Right cardiac atrium (tissue), 5 donors: ENCODE measurements at places on chromosomes 6 and 20. TPM values are rescaled to one million over a fixed set of nuclear protein-coding genes. Genes with fewer than 3 reads are reported as not detected.
A peak's percentile ranks its signal among the peaks of the same experiment; 100 is the strongest.

Gene PM20D2
- total RNA-seq, result 14.0 TPM

Gene ARMH2
- not detected for total RNA-seq

Gene CFAP61
- total RNA-seq, result not detected

Gene MYCT1
- total RNA-seq, result 7.0 TPM

Gene KCNS1
- 0.37 TPM for total RNA-seq

Gene GDAP1L1
- 0.17 TPM for total RNA-seq

Gene ADAT2
- 3.8 TPM for total RNA-seq

Gene OPN5
- total RNA-seq, result not detected

Gene COL10A1
- total RNA-seq, result not detected

Gene PRSS16
- total RNA-seq, result 0.26 TPM

Gene SPATS1
- total RNA-seq, result not detected

DNA sequence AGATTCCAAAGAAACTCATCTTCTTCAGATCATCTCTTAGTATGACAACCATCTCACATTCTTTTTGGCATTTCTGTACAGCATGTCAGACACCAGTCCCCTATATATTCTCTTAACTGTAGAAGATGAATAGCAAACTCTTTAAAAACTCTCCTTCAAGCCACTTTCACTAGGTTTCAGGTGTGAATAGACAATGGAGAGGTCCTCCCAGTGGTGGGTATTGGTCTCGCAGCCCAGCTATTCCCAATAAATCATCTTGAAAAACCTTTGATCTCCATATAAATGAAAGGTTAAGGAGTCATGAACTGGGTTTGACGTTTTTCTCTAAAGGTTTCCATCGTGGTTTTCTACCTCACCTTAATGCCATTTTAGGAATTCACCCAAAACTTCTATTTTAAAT is 180.0 kb downstream of the GJA1 start:
- no peak for DNase-seq

DNA sequence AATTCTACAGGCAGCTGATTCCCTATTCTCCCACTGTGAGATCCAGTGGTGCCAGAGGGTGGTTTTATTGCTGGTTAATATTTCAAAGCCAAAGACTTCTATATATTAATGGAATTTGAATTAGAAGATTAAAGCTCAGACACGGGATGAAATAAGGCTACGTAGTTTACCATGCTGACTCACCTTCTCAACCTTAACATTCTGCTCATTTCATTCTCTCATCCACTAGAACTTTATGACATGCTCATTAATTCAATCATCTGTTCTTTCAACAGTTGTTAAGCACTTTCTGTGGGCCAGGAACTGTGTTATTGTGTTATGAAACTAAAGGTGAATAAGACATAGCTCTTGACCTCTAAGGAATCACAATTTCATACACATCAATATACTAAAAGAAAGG is 456.9 kb upstream of the MAP3K7 start:
- no peak for DNase-seq

- DNase-seq, result no peak
Measured at GRCh38 chr6:113476937-113477839, 380.0 kb upstream of the MARCKS start.

GRCh38 chr20:44897133-44897532 is 11.6 kb downstream of the YWHAB start:
- DNase-seq, result no peak

DNA sequence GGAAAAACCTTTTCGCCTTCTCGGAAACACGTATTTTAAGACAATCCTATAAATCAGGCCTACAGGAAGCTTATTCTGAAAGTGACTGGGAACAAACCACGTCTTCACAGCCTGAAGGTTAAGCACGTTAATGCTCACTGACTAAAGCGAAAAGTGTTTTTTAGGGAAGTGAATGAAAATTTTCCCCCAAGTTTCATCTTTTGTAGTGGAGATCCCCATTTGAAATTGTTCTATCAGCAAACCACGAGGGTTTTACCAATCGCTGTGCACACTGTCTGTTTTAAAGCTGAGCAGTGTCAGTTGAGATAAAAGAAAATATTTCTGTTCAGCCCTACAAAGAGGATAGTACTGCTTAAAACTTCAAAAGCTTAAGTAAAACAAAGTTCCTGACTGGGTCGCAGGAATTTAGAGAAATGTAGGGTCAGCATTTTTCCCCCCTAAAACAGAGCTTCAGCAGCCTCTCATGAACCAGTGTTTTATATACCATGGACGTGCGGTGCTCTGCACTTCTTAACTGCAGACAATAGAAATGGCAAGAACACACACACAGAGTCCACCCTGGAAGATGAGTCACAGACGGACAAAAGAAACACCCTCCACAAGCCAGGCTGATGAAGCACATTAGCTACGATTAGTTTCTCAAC is 34.9 kb downstream of the SLC22A23 start:
- DNase-seq, result no peak

DNA sequence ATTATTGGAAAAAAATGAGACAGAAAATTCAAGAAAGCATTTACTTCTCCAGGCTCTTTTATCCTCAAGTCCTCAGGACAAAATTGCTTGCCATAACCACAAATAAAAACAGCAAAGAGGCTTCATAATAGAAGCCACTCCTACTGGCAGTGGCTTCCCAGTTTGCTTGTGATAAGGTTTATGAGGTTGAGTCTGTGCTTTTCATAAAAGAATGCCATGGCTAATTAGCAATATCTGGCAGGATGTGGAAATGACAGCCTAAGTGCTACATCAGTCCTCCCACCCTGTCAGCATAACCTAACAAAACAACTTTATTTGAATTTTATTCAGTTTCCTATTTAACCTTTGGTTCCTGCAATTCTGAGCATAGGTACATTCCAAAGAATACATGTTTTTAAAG is 80.9 kb upstream of the HTR1E start:
- DNase-seq, result no peak

DNA sequence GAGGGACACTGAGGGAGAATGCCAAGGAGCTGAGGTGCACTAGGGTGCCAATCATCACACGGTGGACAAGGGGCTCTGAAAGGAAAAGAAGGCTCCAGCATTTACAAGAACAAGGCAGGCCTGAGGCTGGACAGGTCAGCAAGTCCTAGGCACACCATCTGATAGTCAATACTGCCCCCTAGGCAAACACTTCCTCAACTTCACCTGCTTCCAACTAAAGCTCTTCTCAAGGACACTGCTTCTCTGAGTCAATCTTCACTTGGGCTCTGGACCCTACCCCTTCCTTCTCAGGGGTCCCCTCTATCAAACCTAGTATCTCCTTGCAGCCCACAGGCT is 37.7 kb upstream of the SLC4A11 start:
- DNase-seq, result no peak

DNA sequence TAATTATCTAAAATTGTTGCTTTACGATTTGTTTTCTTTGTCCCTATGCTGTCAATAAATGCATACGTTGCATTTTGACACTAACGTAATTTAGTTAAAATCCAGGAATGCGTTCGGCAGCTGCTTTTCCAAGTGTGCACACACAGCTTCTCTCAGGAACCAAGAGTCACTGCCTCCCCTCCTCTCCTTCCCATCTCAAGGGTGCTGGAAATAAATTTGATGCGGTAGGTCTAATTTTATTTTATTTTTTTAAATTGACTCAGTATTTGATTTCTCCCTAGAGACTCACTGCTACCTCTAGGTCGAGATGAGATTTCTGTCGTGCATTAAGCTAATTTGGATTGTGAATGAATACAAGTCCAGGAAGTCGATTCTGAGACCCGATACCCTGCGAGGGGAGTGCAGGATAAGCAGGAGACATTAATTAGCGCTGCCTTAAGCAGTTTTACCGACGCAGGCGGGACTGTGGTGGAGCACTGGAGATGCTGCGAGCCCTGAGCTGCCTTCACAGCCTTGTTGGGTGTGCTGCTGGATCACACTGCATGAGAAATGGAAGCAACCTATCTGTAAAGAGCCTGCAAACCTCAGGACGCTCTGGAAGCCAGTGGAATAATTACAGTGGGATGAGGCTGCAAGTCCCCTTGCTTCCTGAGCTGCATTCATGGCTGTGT is 381.2 kb downstream of the C6orf118 start:
- no peak for DNase-seq

- no peak for DNase-seq
Measured at GRCh38 chr6:90103056-90103800, 193.4 kb downstream of the BACH2 start.

DNA sequence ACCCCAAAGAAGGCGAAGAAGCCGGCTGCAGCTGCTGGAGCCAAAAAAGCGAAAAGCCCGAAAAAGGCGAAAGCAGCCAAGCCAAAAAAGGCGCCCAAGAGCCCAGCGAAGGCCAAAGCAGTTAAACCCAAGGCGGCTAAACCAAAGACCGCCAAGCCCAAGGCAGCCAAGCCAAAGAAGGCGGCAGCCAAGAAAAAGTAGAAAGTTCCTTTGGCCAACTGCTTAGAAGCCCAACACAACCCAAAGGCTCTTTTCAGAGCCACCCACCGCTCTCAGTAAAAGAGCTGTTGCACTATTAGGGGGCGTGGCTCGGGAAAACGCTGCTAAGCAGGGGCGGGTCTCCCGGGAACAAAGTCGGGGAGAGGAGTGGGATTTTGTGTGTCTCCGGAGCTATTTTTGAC is 69.6 kb downstream of the HFE start:
- DNase-seq, result peak; percentile 66

DNA sequence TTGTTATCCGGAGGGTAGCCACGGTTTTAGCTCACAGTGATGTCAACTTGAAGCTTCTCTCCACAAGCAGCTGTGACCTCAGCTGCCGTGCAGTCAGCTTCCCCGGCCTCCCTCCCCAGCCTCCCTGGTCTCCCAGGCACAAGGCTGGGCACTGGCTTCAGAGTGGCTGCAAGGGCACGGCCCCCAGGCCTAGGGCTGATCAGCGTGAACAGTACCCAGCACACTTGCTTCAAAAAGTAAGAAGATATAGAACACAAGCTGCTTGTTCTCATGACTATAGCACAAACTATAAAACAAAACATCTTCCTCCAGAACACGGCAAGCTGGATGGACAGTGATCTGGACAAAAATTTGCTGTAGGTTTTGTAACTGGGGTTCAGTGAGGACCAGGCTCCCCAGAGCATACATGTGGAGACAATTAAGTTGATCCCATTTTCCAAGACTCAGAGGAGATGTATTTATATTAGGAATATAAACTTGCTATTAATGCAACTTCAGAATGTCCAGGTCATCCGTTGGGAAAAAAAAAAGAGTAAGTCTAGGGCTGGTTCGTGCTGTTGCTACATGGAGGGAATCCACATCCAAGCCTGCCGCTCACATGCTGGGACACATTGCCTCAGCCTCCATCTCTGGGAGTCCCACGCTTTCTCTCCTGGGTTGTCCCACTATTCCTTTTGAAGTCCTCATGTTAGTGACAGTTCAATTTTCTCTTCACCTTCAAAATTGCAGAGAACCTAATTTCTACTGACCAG is 199.4 kb upstream of the THBS2 start:
- no peak for DNase-seq

- DNase-seq, result no peak
Measured at GRCh38 chr6:42963855-42964605, 3.5 kb downstream of the GNMT start.

GRCh38 chr20:33653900-33654596 is 8.1 kb upstream of the C20orf144 start:
- peak; percentile 63 for DNase-seq

DNA sequence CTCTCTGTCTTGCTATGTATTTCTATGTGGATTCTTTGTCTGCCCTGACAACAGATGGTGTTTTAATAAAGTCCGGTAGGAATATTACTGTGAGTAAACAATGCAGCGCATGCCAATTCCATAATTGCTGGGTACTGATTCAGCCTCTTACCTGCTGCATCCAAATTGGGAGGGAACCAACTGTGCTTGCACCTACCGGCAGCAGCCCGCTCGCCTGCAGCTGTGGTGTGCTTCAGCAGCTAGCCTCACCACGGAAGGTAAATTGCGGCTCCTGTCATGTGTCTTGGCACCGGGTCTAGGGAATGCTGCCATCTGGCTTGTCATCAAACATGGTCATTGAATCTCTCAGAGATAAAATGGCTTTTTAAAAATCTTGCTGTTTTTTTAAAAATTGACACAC is 704.8 kb upstream of the SLC35B3 start:
- DNase-seq, result no peak

- no peak for DNase-seq
Measured at GRCh38 chr6:133761706-133762105, 127.2 kb upstream of the TCF21 start.

DNA sequence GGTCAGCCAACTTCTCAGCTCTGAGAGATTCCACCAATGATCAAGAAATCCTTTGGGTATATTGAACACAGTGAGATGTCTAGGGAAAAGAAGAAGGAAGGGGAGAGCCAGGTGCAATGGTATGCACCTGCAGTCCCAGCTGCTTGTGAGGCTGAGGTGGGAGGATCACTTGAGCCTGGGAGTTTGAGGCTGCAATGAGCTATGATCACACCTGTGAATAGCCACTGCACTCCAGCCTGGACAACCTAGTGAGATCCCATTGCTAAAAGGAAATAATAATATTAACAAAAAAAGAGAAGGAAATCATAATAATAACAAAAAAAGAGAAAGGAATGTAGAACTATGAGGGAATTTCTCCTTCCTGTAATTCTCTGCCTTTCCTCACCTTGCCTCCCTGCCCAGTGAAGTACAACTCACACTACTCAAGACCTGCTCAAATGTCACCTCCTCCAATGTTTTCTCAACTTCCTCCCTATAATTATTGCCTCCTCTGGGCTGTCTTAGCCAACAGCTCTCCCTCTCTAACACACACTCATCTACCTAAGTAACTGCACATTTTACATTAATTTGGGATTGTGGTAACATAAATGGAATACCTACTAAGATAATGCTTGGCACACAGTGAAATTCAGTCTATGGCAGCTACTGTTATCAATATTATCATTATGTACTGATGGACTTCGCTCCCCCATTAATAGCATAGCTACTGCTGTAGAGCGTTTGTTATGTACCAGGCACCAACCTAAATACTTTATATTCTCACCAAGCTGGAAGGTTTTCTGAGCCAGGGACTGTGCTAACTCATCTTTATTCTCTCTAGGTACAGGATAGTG is 103.6 kb downstream of the KIF13A start:
- no peak for DNase-seq

GRCh38 chr6:15386110-15386755 is 140.4 kb downstream of the JARID2 start:
- no peak for DNase-seq

GRCh38 chr20:47989957-47990356 is 204.7 kb upstream of the SULF2 start:
- no peak for DNase-seq

GRCh38 chr6:15709651-15710269 is 46.9 kb upstream of the DTNBP1 start:
- DNase-seq, result no peak

- DNase-seq, result no peak
Measured at GRCh38 chr20:33984182-33984719, 9.5 kb upstream of the RALY start.

GRCh38 chr20:31698803-31699718 is 23.6 kb downstream of the BCL2L1 start:
- DNase-seq, result no peak

- DNase-seq, result peak; percentile 72
Measured at GRCh38 chr20:1881240-1881835, 13.9 kb upstream of the SIRPA start.

GRCh38 chr6:83511901-83512681 is at the start of gene PRSS35:
TSS of gene PRSS35 (plus strand) at chr6:83512534. CDS start at chr6:83523442, 10,908 bp downstream.
- DNase-seq, result peak; percentile 87
